ENCODE measurements at places on chromosomes 13 and 19.

DNA sequence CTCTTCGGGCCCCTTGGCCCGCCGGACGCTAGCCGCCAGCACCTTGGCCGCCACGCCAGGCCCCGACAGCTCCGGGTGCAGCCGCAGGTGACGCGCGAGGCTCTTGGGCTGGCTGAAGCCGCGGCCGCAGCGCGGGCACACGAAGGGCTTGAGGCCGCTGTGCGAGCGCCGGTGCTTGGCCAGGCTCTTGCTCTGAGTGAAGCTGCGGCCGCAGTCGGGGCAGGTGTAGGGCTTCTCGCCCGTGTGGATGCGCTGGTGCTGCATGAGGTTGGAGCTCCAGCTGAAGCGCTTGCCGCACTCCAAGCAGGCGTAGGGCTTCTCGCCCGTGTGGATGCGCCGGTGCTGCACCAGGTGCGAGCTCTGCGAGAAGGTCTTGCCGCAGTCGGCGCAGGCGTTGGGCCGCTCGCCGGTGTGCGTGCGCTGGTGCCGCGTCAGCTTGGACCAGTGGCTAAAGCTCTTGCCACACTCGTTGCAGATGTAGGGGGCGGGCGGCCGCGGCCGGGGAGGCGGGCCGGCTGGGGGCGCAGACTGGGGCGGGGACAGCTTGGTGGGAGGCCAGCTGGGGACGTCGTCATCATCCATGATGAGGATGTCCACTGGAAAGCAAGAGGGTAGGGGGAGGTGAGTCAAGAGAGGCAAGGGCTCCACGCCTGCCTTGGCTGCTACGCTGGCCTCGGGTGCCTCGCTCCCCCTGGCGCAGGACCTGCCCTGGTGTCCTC is 32.4 kb downstream of the ZNF787 start:
- no peak for DNase-seq

DNA sequence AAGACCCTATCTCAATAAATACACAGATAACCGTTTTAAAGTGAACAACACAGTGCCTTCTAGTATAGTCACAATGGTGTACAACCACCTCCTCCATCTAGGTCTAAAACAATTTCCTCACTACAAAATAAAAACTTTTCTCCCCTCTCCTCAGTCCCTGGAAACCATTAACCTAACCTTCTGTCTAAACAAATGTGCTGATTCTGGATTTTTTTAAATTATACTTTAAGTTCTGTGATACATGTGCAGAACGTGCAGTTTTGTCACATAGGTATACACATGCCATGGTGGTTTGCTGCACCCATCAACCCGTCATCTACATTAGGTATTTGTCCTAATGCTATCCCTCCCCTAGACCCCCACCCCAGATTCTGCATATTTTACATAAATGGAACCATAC is 9.8 kb upstream of the ZBTB45 start:
- no peak for DNase-seq

- DNase-seq = no peak
Measured at GRCh38 chr19:39434123-39435076, 1.3 kb downstream of the RPS16 start.

DNA sequence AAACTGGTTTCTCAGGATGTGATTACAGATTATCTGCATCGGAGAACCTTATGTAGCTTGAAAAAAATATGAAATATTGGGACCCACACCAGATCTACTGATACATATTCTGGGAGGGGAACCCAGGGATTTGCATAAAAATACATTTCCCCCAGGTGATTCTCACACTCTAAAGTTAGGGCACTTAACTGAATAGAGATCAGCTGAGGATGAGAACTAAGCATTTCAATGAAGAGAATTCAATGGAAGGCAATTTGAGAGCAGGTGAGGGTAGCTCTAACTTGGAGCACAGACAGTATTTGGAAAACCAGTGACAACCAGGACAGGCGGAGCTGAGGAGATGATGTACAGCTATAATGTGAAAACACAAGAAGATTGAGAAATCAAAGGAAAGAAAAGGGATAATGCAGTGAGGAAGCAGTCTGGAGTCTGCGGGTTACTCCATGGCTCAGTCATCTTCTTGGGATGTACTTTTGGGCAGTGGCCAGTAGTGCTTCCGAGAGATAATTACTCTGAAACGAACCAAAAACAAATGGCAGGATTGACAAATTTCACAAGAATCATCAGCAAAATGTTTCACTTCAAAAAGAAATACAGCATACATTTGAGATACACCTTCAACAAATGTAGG is 6.1 kb upstream of the OXGR1 start:
- DNase-seq = no peak

- no peak for DNase-seq
Measured at GRCh38 chr13:97386801-97387484, 47.0 kb upstream of the RAP2A start.

- DNase-seq = no peak
Measured at GRCh38 chr19:970695-971094, 13.4 kb upstream of the WDR18 start.

GRCh38 chr19:48950159-48950558 is 4.5 kb upstream of the BAX start:
- DNase-seq = no peak

DNA sequence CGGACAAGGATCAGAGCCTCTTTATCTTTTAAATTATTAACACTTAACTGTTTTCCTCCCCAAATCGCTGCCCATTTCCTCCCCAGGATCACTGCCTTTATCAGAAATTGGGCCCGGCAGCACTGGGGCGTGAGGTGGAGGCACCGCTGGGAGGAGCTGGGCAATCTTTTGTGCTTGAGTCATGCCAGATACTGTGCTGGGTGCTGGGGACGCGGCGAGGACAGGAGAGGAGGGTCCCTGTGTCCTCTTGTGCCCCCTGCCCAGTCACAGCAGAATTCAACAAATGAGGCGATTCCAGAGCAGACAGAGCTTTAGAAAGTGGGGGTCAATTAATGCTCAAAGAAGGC is 347.8 kb downstream of the ZNF536 start:
- DNase-seq = no peak

DNA sequence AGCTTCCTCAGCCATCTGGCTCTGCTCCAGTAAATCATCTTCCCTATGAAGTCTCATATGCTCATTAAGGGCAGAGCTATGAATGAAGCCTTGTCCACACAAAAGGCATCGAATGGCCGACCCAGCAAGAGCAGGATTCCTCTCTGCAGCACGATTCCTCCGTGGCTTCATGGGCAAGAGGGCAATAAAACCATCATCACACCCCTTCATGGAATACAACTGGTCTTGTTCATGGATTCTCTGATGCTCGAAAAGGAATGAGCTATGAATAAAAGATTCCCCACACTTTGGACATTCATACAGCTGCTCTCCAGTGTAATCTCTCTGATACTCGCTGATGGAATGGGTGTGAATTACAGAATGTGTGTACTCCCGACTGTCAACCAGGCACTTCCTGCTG is 25.9 kb downstream of the PEG3 start:
- no peak for DNase-seq

GRCh38 chr19:41616792-41617621 is 9.9 kb downstream of the CEACAM4 start:
- no peak for DNase-seq

- DNase-seq = no peak
Measured at GRCh38 chr19:18085702-18086457, 854 bp downstream of the IL12RB1 start.

DNA sequence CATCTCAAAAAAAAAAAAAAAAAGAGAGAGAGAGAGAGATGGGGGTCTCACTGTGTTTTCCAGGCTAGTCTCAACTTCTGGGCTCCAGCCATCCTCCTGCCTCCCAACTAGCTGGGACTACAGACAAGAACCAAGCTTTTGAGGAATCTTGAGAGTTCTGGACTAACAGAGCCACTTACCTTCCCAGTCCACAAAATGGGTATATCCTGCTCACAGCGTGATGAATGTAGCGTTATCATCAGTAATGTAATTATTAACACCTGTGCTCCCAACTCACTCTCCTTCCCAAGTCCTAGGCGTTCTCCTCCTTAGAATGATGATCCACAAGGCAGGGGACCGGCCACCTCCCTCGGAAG is 4.6 kb upstream of the NANOS3 start:
- no peak for DNase-seq

GRCh38 chr13:96003304-96003703 is 49.9 kb downstream of the UGGT2 start:
- DNase-seq = no peak

GRCh38 chr19:2122251-2122650 is 25.5 kb downstream of the IZUMO4 start:
- DNase-seq = no peak

DNA sequence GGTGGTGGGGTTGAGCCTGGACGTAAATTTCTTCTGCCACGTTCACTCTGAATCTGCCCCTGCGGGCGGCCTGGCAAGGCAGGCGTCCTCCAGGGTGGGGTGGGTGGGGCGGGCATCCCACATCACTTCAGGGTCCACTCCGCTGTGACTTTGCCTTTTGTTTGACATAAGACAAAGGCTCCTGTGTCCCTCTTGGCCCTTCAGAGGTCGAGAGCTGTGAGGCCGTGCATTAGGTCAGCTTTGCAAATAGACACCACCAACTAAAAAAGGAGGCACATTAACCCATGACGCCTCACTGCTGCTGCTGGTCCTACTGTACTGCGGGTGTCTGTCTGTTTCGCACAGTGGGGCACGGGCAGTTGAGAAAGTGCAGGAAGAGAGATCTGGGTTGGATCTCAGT is 10.5 kb upstream of the ZNF536 start:
- DNase-seq = no peak

GRCh38 chr19:47619763-47620162 is 10.8 kb downstream of the BICRA start:
- DNase-seq = no peak

GRCh38 chr19:45075301-45076028 is 813 bp downstream of the ZNF296 start:
- no peak for DNase-seq

- DNase-seq = no peak
Measured at GRCh38 chr13:38979891-38980749, 10.5 kb downstream of the STOML3 start.

- DNase-seq = no peak
Measured at GRCh38 chr13:90547272-90547790, 800.2 kb upstream of the MIR17HG start.

DNA sequence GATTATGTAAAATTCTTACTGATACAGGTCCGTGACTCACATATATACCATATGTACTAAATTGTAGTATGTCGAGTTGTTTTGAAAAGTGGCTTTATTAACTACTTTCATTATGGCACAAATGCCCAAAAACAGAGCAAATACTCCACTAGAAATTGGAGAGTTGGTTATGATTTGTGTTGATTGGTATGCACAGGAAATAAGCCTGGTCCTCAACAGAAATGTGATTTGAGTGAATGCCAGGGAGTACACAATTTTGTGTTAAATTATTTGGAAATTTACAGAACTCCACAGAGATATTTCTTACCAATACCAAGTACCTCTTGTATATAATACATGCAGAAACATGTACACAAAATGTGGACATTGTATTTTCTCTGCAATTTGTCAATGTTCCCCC is 676.7 kb downstream of the PCDH9 start:
- no peak for DNase-seq

- DNase-seq = no peak
Measured at GRCh38 chr13:64482373-64482772, 2747.8 kb downstream of the PCDH9 start.

DNA sequence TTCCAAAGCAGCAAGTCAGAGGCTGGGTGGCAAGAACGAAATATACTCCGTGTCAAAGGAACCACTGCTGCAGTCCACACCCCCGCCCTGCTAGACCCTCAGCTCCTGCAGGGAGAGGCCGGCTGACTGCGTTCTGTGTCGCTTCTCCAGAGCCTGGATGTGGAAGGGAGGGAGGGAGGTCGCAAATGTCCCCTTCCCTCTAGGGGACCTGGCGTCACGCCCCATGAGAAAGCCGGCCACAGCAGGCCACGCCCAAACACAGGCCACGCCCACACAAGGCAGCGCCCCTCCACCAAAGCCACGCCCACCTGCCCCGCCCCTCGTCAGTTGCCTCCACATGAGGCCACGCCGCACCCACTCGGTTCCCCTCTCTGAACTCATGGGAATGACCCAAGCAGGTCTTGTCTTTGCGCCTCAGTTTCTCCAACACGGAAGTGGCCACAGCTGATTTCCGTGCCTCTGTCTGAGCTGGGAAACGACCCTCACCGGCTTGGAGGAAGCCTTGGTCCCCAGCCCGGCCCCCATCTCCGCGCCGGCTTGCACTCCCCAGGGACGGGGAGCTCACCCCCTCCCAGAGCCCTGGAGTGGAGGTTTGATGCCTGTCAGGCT is 38.4 kb upstream of the TCF3 start:
- DNase-seq = peak; percentile 0

GRCh38 chr19:343941-344624 is 513 bp downstream of the MIER2 start:
- no peak for DNase-seq

DNA sequence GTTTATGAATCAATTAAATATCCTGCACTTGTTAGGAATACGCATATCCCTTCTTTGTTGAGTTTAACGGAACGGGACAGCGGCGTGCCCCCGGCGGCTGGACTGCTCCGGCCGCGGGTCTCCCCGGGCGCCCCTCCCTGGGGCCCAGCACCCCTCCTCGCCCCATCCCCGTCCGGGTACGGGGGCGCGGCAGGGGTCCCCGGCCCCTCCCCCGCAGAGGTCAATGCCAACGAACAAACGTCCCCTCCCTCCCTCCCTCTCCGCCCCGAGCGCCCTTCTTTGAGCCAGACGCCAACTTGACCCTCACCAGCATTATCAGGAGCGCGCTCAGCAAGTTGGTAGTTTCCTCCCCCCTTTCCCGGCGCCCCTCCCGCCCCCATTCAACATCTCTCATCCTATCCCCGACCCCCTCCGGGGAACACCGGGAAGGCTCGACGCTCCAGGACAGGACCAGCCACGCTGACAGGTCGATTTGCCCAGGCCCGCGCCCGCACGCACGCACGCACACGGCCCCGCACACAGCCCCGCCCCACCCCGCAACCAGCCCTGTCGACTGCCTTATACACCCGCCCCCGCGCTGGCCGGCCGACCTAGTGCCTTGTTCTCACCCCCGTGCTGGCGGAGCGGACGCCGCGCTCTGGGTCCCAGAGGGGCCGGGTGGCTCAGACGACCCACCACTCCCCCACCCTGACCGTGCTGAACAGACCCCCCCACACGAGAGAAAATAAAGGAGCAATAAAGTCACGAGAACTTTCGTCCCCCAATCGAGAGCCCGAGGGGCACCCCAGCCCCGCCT is 5.0 kb downstream of the LYL1 start:
- no peak for DNase-seq

Data from NCI-H1436 treated with DMSO at 0.1 percent for 48 hours (cell line).